Activated CD4-positive, CD25-positive, alpha-beta regulatory T cell treated with anti-CD3 and anti-CD28 coated beads, Interleukin-2, amount 50 U/mL, for 72 hours (primary cell): ENCODE measurements at places on chromosomes 5 and 9.

DNA sequence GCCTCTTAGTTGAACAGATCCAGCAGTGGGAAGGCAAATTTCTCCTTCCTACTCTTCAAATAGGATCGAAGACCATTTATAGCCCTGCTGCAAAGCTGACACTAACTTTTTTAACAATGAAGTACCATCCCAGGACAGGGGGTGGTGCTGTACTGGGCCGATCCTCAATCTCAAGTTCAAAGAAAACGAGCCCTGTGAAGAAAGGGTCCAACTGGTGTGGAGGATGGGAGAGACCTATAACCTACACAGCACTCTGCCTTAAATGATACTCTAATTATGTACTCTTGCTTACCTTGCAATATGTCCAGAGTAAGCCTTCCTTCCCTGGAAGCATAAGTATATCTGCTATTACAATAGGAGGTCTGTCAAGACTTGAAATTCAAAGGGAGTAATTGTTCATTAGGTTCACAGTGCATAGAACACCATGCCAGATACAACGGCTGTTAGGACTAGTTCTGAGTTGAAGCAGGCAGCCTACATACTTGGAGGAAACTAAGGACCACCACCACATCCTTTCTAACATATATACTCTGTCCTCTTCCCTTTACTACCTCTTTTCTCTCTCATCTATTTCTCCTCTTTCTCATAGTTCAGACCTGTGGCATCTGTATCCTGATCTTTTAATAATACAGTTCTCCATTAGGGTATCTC, 6.2 kb downstream of the ETF1 start:
- DNase-seq, result no peak

DNA sequence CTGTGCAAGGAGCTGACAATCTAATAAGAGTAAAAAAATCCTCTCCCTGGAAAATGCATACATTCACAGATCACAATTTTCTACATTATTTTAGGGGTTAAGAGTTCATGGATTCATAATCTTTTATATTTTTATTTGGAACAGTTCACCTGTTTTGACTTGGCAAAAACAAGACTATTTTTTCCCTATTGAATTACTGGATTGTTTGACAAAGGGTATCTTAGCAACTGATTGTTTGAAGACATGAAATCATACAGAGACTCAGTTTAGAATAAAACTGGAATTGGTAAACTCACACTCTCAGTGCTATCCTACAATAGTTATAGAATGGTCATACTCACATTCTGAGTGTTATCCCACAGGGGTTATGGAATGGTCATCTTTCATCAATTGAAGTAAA, 358.2 kb upstream of the PTGER4 start:
- DNase-seq, result no peak

GRCh38 chr9:135516132-135516860, 4.9 kb upstream of the LCN1 start:
- peak; percentile 16 for DNase-seq

DNA sequence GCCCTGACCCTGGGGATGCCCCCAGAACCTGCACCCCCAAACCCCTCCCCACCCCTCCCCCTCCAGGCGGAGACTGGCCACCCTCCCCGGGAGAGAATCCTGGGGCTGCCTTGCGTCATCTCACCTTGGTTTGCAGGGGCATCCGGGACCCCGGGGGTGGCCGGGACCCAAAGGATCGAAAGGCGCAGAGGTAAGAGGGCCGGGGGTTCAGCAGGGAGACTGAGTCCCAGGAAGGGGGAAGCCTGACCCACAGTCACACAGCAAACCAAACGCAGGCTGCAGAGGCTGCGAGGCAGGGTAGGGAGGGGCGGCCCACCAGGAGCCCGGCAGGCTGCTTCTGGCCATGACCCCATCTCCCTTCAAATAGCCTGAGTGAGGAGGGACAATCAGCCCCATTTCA, 33.8 kb upstream of the ORM1 start:
- peak; percentile 9 for DNase-seq

DNA sequence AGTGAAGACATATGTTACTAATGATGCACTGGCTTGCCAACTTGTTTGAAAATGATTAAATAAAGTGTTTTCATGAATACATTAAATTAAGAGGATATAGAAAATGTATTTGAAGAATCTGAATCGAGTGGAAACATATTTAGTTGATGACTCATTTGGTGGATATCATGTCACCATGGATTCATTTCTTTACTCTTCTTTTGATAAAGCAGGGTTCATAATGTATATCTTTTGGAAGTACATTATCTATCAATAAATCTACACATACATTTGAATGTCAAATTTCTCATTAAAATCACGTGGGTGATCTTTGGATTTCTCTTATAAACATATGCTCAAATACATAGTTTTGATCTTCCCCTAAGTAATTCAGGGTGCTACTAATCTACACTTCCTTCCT, 1148.1 kb upstream of the ACO1 start:
- DNase-seq, result no peak

GRCh38 chr5:56279979-56280378, 46.8 kb upstream of the ANKRD55 start:
- DNase-seq, result no peak

- DNase-seq, result no peak
Observed at GRCh38 chr5:43006424-43007202, 33.5 kb downstream of the ANXA2R start.

- DNase-seq, result no peak
Observed at GRCh38 chr5:84436866-84437265, 52.2 kb upstream of the EDIL3 start.

- no peak for DNase-seq
Observed at GRCh38 chr5:61918611-61919010, 387.4 kb upstream of the KIF2A start.

- DNase-seq, result no peak
Observed at GRCh38 chr5:171678646-171679045, 107.0 kb upstream of the SMIM23 start.

DNA sequence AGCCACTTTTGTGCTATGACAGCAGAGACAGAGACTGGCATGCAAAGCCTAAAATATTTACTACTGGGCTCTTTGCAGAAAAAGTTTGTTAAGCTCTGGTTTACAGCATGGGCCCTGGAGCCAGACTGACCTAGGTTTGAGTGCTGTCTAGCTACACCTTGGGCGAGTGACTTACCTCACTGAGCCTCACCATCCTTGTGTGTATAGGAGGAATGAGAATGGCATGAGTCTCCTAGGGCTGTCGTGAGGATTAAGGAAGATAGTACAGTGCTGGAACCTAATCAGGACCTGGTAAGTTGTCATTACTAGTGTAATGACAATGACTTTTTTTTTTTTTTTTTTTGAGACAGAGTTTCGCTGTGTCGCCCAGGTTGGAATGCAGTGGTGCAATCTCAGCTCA, 65.2 kb downstream of the MSX2 start:
- no peak for DNase-seq

- no peak for DNase-seq
Observed at GRCh38 chr9:77896938-77897667, 134.5 kb downstream of the GNAQ start.

DNA sequence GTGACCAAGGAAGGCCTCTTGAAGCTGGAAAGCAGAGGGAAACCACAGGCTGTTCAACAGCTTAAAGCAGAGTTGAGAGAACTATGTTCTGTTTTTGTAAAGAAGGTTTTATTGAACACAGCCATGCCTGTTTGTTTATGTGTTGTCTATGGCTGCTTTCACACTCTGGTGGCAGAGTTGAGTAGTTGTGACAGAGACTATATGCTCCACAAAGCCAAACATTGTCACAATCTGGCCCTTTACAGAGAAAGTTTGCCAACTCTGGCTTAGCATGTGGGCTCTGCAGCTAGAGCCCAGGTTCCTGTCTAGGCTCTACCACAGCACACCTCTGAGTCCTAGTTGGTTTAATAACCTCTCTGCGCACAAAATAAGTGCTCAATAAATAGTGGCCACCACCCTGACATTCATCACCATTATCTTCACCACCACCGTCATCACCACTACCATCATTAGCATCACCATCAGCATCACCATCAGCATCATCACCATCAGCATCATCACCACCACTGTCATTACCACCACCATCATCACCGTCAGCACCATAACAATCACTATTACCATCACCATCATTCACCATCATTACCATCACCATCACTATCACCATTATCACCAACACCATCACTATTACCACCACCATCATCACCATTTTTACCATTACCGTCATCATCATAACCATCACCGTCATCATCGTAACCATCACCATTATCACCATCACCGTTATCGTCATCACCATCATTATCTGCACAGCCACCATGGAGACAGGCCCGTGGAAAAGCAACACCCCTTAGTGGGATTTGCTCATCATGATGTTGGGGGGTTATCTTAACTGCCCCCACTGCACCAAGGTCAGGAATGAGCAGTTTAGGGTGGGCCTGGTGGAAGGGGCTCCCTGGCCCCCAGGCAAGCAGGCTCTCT, 18.3 kb downstream of the AKNA start:
- DNase-seq, result no peak

DNA sequence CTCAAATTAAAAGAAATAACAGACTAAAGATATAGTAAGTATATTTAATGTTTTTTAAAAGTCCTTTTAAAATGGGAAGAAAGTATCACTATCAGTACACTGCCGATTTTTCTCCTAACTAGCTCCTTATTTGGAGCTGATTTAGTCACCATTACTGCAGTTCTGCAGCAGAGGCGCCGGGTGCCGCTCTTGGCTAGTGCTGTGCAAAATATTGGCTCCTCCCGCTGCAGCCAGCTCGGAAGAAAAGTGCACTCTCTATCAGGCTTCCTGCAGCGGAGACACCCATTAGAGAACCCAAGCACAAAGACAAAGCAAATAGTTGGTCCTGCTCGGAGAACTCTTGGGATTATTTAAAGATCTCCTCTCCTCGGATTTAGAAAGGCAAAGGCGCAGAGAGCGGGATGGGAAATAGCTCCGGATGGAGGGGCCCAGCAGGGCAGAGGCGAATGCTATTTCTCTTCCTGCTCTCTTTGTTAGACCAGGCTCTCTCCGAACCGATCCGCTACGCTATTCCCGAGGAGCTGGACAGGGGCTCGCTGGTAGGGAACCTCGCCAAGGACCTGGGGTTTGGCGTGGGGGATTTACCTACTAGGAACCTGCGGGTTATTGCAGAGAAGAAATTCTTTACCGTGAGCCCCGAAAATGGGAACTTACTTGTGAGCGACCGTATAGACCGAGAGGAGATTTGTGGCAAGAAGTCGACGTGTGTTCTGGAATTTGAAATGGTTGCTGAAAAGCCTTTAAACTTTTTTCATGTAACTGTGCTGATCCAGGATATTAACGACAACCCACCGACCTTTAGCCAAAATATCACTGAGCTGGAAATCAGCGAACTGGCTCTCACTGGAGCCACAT, at the start of gene PCDHGB3:
TSS of gene PCDHGB3 (plus strand) at position 249 of the 855 bp plus-strand sequence. CDS start at position 402, 153 bp downstream.
- no peak for DNase-seq

- DNase-seq, result no peak
Observed at GRCh38 chr9:36609306-36609705, 36.6 kb downstream of the MELK start.

- no peak for DNase-seq
Observed at GRCh38 chr9:112112941-112113681, 62.0 kb downstream of the SUSD1 start.

DNA sequence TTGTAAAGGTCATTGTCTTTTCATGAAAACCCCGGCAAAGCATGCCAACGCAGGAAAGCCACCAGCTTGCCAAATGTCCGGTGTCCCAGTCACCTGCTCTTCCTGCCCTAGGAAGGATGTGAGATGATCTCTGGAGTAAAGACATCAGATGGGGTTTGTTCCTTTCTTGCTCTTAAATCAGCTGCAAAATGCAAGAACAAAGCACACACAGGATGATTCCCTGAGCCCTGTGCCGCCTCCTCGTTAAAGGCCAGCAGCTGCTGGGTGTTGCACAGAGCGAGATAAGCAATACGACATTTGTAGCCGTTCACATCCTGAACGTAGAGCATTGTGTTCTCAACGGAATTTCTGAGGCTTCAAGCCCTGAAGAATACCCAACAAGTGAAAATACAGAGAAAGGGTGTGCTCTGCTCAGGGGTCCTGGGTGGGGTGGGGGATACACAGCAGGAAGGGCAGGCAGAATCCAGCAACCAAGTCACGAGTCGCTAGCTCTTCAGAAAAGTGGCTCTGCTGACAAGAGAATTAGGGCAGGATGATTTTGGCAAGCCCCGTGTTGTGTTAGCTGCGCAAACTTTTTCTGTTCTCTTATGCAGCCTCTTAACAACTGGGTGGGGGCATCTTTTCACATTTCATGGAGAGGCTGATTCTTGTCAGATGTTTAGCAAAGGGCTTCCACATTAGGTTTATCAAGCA, 229.2 kb upstream of the MAP3K1 start:
- DNase-seq, result no peak

DNA sequence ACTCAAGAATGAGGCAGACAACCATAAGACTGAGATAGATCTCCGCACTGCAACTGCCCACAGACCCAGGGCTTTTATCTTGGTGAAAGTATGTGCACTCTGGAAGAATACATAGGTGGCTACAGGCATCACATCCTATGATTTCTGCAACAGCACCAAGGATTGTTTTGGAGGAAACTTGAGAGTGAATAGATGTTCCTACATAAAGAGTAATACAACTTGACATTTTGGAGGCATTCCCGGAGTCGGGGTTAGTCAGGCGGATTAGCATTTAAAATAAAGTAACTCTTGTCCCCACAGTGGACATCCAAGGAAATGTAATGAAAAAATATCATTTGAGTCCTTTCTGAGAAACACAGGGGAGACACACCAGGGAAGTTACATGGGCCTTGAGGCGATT, 26.7 kb downstream of the TMEM174 start:
- no peak for DNase-seq

- DNase-seq, result no peak
Observed at GRCh38 chr5:140576776-140577201, 12.2 kb downstream of the SLC35A4 start.

DNA sequence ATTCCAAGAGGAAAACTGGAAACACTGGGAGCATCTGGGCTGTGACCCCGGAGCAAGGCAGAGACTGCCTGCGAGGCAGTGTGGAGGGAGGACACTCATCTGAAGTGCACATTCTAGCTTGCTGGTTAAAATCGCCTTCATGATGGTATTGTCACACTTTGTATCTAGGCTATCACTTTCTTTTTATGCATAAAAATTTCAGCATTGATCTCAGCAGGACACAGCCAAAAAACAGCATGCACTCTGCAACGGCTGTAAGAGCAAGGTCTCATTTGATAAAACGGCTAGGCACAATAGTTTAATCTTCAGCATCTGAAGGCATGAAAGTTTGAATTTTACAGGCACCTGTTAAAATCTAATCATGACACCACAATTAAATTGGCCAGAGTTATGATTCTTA, 110.8 kb upstream of the IRX1 start:
- DNase-seq, result no peak

DNA sequence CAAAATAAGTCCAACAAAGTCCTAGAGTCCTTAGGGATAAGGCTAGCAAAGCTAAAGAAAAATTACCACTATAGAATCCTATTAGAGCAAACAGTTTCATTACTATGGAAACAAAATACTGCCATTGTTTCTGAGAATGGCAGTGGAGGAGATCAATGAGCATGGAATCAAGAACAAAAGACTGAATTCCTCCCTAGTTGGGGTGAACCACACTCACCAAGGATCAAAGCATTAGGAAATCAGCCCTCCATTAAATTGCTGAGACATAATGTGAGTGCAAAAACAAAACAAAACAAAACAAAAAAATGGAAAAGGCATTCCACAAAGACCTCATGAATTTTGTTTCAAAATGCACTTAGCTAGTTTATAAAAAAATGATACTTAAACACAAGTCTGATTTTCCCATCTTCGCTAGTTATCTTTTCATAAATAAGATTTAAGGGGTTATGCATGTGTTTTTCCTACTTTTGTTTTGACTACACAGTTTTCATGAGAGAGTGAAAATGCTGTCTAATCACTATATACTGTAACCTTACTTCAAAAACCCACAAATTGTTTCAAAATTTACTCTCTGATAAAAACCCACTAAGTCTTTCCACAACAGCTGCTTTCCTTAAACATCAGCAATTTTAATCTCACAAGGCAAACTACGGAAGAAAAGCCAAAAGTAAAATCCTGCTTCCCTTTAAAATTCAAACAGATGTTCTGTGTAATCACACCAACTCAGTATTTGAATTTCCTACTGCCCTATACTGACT, 9.7 kb downstream of the SERINC5 start:
- DNase-seq, result no peak
